Left ventricle myocardium inferior (tissue), 1 donor: ENCODE measurements at places on chromosomes 2 and 18.

DNA sequence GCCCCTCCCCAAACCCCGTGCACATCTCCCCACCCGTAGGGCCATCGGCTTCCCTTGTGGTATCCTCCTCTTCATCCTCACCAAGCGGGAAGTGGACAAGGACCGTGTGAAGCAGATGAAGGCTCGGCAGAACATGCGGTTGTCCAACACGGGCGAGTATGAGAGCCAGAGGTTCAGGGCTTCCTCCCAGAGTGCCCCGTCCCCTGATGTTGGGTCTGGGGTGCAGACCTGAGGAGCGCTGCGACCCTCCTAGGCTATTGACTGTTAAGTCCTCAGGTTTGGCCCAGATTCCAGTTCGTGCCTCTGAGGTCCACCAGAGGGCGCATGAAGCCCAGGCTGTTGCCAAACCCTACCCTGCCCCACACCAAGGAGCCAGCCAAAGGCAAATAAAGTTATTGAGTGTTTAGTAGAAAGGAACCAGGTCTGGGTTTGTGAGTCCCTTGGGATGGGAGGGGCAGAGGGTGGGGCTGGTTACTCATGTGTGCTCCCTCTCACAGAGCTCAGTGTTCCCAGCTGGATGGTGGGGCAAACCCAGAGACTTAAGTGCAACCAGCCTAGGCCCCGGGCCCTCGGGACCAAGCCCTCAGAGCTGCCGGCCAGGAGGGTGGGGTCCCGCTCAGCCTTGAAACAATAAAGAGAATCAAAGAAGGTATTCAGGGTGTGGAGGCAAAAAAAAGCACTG lies 2.4 kb downstream of the PNKD start:
- peaks cover 53% of the 10 kb centered on the region for H3K36me3 ChIP-seq
- DNase-seq, result peak; percentile 86
- peaks cover 87% of the 10 kb centered on the region for H3K4me1 ChIP-seq
- H3K4me3 ChIP-seq, result peak overlapping the region; percentile 95

DNA sequence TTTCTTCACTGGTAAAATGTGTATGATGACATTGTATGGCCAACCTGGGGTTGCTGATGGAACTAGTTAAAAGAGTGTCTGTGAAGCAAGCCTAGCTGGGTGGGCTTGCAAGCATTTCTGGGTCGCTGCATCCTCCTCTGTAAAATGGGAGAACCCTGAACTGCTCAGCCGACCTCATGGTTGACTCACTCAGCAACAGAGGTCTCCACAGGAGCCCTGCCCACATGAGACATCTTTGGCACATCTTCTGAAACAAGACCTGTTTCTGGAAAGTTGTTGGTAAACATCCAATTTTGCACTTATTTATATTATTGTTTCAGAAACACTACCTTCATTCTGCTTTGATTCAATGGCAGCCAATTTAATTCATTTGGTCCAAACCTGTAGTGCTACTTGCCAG lies 52.6 kb downstream of the BCL11A start:
- peaks cover 16% of the 10 kb centered on the region for H3K27me3 ChIP-seq
- no peak for DNase-seq
- H3K4me1 ChIP-seq, result peaks cover 82% of the 10 kb centered on the region
- no peak overlapping the region for H3K27ac ChIP-seq
- H3K36me3 ChIP-seq, result no peaks in the 10 kb centered on the region
- no peak overlapping the region for H3K4me3 ChIP-seq

DNA sequence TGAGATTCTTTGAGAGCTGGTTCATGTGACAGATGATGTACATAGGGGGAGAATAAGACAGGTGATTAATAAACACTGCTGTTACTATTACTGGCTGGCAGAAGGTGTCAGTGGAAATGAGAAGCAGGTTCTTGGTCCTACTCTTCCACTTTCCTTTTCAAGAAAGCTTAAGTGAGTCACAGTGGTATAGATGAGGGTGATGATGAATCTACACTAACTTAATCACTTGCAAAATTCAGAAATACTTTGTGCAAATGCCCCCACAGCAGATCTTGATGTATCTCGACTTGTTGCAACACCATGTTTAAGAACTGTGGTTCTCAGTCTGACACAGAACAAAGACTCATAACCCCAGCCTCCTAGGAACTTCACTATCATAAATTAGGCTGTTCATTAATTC lies 35.9 kb upstream of the MGAT5 start:
- no peak for DNase-seq
- H3K27ac ChIP-seq, result peak overlapping the region; percentile 20
- H3K4me3 ChIP-seq, result no peak overlapping the region
- no peaks in the 10 kb centered on the region for H3K36me3 ChIP-seq
- no peaks in the 10 kb centered on the region for H3K27me3 ChIP-seq

- H3K27me3 ChIP-seq, result no peaks in the 10 kb centered on the region
- H3K4me3 ChIP-seq, result no peak overlapping the region
- no peak overlapping the region for H3K27ac ChIP-seq
- DNase-seq, result no peak
- H3K36me3 ChIP-seq, result no peaks in the 10 kb centered on the region
Observed at GRCh38 chr18:2060086-2060485, 511.2 kb downstream of the METTL4 start.

DNA sequence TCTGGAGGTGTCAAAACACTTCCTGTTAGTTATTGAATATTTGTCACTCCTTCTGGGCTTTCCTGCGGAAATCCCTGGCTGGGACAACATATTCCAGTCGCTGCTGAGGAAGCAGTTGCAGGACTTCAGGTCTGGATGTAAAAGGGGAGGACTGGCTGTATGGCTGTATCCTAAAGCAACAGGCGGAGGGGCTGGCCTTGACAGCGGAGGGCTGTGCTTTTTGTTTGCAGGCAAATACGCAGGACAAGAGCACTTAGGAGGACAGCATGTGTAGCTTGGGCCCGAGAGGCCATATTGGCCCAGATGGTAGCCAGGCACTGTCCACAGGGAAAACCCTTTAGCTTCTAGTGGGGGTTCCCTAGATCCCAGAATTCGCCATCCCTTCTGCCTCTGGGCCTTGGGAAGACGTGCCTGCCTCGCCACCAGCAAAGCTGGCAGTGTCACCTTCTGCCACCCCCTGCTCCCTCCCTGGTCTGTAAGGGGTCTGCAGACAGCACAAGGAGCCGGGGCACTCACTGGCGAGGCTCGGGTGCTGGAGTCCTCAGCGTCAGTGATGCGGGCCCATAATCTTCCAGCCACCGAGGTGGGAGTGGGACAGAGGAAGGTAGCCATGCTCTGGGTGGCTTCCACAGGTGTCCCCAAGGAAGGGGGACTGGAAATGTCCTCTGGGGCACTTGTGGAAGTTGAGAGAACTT lies 6.7 kb downstream of the NPPC start:
- peaks cover 85% of the 10 kb centered on the region for H3K27me3 ChIP-seq
- no peaks in the 10 kb centered on the region for H3K36me3 ChIP-seq
- no peak overlapping the region for H3K27ac ChIP-seq
- peaks cover 7% of the 10 kb centered on the region for H3K4me1 ChIP-seq
- peak; percentile 4 for DNase-seq
